ENCODE measurements at places on chromosomes 6 and 20.

- DNase-seq: no peak
- no peaks in the 10 kb centered on the region for H3K27me3 ChIP-seq
- H3K36me3 ChIP-seq: no peaks in the 10 kb centered on the region
- H3K4me3 ChIP-seq: no peak overlapping the region
- H3K4me1 ChIP-seq: peaks cover 11% of the 10 kb centered on the region
These were observed 445.8 kb upstream of the CITED2 start for GRCh38 chr6:139820210-139820609.

- no peak overlapping the region for H3K4me3 ChIP-seq
- H3K27me3 ChIP-seq: no peaks in the 10 kb centered on the region
- no peak overlapping the region for H3K27ac ChIP-seq
- no peak for DNase-seq
These were observed 276.3 kb downstream of the KIF16B start for GRCh38 chr20:16296931-16297330.

GRCh38 chr6:91464201-91464600, 877.3 kb upstream of the MAP3K7 start:
- no peak for DNase-seq
- no peaks in the 10 kb centered on the region for H3K27me3 ChIP-seq
- no peaks in the 10 kb centered on the region for H3K4me1 ChIP-seq
- H3K4me3 ChIP-seq: no peak overlapping the region

DNA sequence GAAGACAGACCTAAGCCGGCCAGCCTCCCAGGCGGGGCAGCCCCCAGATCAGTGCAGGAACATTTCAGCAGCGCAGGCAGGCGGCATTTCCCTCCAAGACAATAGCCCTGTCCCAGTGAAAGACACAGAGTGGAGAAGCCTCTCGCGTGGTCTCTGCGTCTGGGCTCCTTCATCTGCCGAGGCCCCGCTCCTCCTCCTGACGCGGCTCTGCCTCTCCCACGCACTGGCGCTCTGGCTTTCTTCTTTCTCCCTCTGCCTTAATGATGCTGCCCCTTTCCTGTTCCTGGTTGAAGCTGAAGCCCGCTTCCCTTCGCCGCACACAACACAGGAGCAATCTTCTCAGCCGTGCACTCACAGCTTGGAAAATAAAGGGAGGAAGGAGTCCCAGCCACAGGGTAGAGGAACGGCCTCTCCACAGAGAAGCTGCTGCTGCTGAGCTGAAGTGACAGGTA, 347.5 kb downstream of the CDH4 start:
- H3K4me1 ChIP-seq: no peaks in the 10 kb centered on the region
- no peaks in the 10 kb centered on the region for H3K27me3 ChIP-seq
- no peak for DNase-seq

DNA sequence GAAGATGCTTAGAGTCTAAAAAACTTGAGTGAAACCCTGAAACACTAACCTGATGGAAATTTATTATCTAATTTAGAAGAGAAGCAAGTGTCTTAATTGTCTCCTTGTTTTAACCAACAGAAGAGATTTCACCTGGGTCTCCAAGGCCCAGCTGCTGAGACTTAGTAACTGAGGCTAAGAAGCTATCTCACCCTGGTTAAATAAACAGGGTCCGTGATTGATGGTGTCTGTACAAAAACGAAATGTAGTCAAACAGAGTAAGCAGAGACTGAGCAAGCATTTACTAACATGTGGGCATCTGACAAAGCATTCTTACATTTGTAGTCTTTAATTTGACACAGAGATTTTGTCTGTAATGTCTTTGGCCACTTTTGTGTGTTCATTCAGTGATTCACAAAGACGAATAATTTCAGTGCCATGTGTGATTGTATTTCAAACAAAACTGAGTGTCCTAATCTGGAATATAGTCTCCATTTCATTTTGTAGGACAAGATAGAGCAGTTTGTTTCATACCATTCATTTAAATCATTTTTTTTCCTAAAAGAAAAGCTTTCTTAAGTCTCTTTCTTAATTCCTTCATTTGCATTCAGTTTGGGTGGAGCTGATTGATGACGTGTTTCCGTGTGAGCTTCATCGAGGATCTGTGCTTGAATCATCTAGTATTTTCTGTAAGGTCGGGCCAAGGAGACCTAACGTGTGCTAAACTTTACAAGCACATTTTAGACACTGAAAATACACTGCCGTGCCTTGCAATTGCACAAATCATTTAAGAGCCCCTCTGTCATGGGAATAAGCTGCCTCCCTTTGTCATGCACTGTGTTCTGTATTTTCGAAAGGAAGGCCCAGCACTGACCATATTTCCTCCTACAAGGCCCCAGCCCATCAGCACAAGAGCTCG, 170.6 kb upstream of the QKI start:
- no peak for DNase-seq
- H3K4me1 ChIP-seq: no peaks in the 10 kb centered on the region
- no peak overlapping the region for H3K4me3 ChIP-seq
- no peaks in the 10 kb centered on the region for H3K36me3 ChIP-seq
- no peak overlapping the region for H3K27ac ChIP-seq

DNA sequence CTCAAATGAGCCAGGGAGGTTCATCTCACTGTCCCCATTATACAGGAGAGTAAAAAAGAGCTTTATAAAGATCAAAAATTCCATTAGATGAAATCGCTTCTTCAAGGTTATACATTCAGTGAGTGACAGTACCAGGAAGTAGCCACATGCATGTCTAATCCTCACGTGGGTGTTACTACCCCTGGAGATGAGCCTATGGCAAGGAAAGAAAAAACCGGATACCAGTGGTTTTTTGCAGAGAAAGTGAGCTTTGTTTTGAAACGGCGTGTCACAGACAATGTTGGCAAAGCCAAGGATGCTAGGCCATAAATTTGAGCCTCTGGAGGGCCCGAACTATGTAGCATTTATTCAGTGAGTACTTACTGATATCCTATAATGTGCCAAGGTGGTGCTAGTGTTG, 215.0 kb upstream of the RIN2 start:
- H3K4me1 ChIP-seq: no peaks in the 10 kb centered on the region
- DNase-seq: no peak
- no peak overlapping the region for H3K27ac ChIP-seq
- no peak overlapping the region for H3K4me3 ChIP-seq

DNA sequence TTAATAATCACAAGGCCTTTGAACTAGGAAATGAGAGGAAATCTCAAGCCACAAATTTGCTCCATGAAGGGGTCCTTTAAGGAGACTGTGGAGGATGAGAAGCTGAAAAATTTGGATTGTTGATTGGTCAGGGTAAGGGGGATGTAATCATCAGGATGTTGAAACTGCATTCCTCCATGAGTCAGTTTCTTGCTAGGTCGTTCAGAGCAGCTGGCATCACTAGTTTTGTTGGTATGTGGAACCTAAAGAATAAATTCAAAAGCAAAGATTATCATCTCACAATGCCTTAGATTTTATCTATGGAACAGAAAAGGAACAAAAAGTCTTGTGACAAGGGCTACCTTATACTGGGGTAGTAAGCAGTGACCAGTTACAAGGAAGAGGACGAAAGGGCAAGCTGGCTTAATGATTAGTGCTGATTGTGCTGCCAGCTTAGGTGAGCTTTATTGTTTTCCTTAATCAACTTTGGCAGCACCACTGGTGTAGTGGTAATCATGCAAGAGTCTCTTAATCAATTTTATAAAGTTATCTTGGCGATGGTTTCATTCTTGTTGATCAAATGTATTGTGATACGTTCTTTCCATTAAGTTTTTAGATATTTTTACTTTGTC, 36.6 kb downstream of the CRISP2 start:
- H3K27me3 ChIP-seq: no peaks in the 10 kb centered on the region
- no peaks in the 10 kb centered on the region for H3K4me1 ChIP-seq
- H3K4me3 ChIP-seq: no peak overlapping the region
- no peak for DNase-seq
- H3K36me3 ChIP-seq: no peaks in the 10 kb centered on the region

- H3K4me3 ChIP-seq: no peak overlapping the region
- 0 out of 2 replicates have a peak, but pooled peaks cover 4% of the 10 kb centered on the region for H3K4me1 ChIP-seq
- peak overlapping the region; percentile 66 for H3K27ac ChIP-seq
- no peak for DNase-seq
- no peaks in the 10 kb centered on the region for H3K27me3 ChIP-seq
These were observed 1.6 kb upstream of the RBCK1 start for GRCh38 chr20:406200-407132.

DNA sequence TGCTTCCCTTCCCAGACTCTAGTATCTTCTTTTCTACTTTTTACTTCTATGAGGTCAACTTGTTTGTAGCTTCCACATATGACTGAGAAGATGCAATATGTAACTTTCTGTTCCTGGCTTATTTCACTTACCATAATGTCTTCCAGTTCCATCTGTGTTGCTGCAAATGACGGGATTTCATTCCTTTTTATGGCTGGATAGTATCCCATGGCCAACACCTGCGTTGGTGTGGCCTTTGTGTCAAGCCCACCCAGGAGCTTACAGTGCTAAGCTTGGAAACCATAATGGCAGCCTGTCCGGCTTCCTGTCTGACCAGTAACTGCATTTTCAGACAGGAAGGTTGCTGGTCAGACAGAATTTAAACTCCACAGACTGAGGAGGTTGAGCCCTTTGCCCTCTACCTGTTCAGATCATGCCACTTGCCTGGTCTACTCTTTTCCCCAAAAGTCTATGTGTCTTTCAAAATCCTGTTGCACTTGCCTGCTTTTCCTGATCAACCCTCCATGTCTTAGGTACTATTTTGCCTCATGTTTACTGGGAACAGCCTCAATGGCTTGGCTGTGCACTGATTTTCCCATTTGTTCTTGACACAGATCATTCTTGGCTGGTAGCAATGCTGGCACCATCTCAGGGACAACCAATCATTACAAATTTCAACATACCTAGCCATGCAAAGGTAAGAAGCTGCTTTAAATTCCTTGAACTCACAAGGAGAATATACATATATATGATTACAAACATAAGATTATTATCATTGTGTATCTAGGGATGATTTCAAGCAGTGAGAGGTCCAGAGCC, 114.3 kb upstream of the PLEKHG1 start:
- no peak for DNase-seq
- no peaks in the 10 kb centered on the region for H3K4me1 ChIP-seq
- H3K36me3 ChIP-seq: no peaks in the 10 kb centered on the region
- no peak overlapping the region for H3K27ac ChIP-seq

DNA sequence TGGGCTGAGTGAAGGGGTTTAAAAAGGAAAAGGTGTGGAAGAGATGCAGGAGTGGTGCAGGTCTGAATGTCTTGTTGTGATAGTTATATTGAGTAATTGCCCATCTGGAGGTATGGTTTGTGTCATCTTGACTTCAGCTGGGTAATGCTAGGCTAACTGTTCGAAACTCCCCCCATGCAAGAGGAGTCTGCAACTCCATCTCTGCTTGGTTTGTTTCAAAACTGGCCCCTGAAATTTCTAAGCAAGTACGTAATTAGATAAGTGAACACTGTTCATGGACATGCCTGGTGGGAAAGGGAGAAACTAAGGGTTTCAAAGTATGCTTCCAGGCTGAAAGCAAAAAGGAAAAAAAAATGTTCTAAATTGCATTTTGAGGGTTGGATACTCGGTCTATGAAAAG, 17.1 kb downstream of the TTK start:
- H3K4me1 ChIP-seq: no peaks in the 10 kb centered on the region
- peaks cover 4% of the 10 kb centered on the region for H3K36me3 ChIP-seq
- no peak for DNase-seq
- no peak overlapping the region for H3K4me3 ChIP-seq
- no peaks in the 10 kb centered on the region for H3K27me3 ChIP-seq

- peak overlapping the region; percentile 95 for H3K27ac ChIP-seq
- H3K36me3 ChIP-seq: no peaks in the 10 kb centered on the region
- no peak overlapping the region for H3K4me3 ChIP-seq
- no peaks in the 10 kb centered on the region for H3K27me3 ChIP-seq
- H3K4me1 ChIP-seq: peaks cover 34% of the 10 kb centered on the region
These were observed 243.9 kb downstream of the PKHD1 start for GRCh38 chr6:51843456-51844056.

DNA sequence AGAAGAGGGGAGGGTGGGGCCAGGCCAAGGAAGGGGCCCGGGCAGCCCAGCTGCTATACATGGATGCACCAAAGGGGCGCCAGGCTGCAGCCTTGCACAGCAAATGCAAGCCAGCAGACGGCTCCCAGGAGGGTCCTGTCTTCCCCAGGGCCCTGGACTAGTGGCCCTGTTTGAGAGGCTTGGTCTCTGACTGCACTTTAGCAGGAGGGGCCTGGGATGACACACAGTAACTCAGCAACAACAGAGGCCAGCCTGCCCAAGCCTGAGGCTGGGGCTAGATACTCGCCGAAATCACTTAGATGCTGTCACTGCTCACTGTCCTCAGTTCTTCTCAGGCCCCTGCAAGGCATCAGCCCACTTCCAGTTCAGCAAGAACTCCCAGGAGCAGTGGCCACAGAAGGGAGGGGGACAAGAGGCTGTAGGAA, 73.5 kb downstream of the TRAM2 start:
- peaks cover 64% of the 10 kb centered on the region for H3K36me3 ChIP-seq
- H3K27ac ChIP-seq: peak overlapping the region; percentile 77
- DNase-seq: peak; percentile 55
- no peak overlapping the region for H3K4me3 ChIP-seq
- H3K4me1 ChIP-seq: peaks cover 28% of the 10 kb centered on the region

- peak within 1 kb of the TSS; percentile 65 for H3K4me3 ChIP-seq
- no peaks in the 10 kb centered on the region for H3K4me1 ChIP-seq
- peak within 1 kb of the TSS; percentile 72 for H3K27ac ChIP-seq
- DNase-seq: peak; percentile 85
These were observed at the start of gene TBX18 for GRCh38 chr6:84764332-84765049. Gene TBX18, minus strand, starts transcription at chr6:84764598. Its CDS starts 417 bp downstream, at chr6:84764181.

GRCh38 chr6:7701212-7701834, 24.6 kb upstream of the BMP6 start:
- no peaks in the 10 kb centered on the region for H3K4me1 ChIP-seq
- no peak for DNase-seq
- H3K27ac ChIP-seq: no peak overlapping the region
- no peaks in the 10 kb centered on the region for H3K36me3 ChIP-seq
- H3K27me3 ChIP-seq: no peaks in the 10 kb centered on the region

DNA sequence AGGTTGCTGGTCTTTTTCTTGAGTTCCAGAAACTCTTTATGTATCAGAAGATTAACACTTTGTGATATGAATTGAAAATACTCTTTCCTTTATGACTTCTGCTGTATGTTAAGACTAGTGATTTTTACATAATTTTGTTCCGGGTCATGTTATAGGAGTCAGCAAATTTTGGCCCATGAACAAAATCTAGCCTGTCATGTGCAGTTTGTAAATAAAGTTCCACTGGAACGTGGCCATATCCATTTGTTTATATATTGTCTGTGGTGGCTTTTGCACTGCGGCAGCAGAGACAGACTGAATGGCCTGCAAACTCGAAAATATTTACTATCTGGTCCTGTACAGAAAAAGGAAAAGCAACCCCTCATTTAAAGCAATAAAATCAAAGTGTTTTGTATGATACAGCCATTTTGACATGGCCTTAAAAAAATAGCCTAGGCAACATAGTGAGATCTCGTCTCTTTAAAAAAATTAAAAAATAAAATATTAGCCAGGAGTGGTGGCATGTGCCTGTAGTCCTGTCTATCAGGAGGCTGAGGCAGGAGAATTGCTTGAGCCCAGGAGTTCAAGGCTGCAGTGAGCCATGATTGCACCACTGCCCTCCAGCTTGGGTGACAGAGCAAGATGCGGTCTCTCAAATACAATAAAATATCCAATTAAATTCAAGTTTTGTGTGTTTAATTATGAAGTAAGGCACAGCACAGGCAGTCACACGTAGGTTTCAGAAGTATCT, 36.9 kb downstream of the SNX9 start:
- no peaks in the 10 kb centered on the region for H3K27me3 ChIP-seq
- no peak overlapping the region for H3K27ac ChIP-seq
- no peak overlapping the region for H3K4me3 ChIP-seq
- H3K36me3 ChIP-seq: no peaks in the 10 kb centered on the region
- peaks cover 7% of the 10 kb centered on the region for H3K4me1 ChIP-seq

All from SK-N-SH (cell line).